H9 (cell line): ENCODE measurements at places on chromosomes 7 and 10. TPM values are rescaled to one million over a fixed set of nuclear protein-coding genes. Genes with fewer than 3 reads are reported as not detected.

The WDFY4 gene
- not detected in 2 replicates for total RNA-seq

- H3K27ac ChIP-seq, result no peak overlapping the region
- no peaks in the 10 kb centered on the region for H3K4me1 ChIP-seq
- peaks cover 13% of the 10 kb centered on the region for H3K36me3 ChIP-seq
Observed at GRCh38 chr10:17056781-17057428, 72.7 kb downstream of the CUBN start.

DNA sequence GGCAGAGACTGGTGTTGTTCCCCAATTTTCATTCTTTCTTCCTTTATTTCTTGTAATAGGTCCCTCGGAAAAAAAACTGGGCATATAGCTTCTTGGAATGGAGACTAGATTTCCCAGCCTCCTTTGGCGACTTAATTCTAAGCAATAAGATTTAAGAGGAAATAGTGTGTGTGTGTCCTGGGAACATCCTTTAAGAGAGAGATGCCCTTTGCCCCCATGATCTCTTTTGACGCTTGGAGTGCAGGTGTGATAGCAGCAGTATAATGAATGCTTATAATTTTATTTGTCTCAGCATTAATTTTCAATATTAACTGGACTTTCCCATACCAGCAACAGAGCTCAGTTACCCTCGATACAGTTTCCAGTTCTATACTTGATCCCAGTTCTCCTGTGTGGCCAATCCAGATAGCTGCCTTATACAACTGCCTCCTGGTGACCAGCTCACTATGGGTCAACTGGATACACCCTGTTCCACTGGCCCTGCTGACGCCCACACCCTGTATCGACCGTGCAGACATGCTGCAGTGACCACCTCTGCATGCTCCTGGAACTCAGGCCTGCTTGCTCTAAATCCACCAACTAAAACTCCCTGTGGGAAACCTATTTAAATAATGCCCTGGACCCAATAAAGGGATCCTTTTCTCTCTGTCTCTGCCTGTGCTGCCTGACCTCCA, 13.9 kb downstream of the TMEM176A start:
- no peak overlapping the region for H3K27ac ChIP-seq
- H3K27me3 ChIP-seq, result no peaks in the 10 kb centered on the region
- peaks cover 14% of the 10 kb centered on the region for H3K36me3 ChIP-seq
- H3K4me1 ChIP-seq, result 0 out of 2 replicates have a peak, but pooled peaks cover 3% of the 10 kb centered on the region
- H3K4me3 ChIP-seq, result no peak overlapping the region

- no peak overlapping the region for H3K27ac ChIP-seq
- H3K4me1 ChIP-seq, result no peaks in the 10 kb centered on the region
- no peaks in the 10 kb centered on the region for H3K27me3 ChIP-seq
- H3K4me3 ChIP-seq, result no peak overlapping the region
- H3K36me3 ChIP-seq, result no peaks in the 10 kb centered on the region
Observed at GRCh38 chr10:115914475-115914874, 358.5 kb downstream of the GFRA1 start.

- H3K4me3 ChIP-seq, result no peak overlapping the region
- H3K36me3 ChIP-seq, result no peaks in the 10 kb centered on the region
- no peaks in the 10 kb centered on the region for H3K27me3 ChIP-seq
- DNase-seq, result no peak
- H3K4me1 ChIP-seq, result no peaks in the 10 kb centered on the region
- no peak overlapping the region for H3K27ac ChIP-seq
Observed at GRCh38 chr10:68222391-68222790, 9.5 kb downstream of the ATOH7 start.

- peaks cover 30% of the 10 kb centered on the region; the same call in 1 of the 2 replicates for H3K27me3 ChIP-seq
- H3K36me3 ChIP-seq, result no peaks in the 10 kb centered on the region
- no peaks in the 10 kb centered on the region; the same call in 1 of the 2 replicates for H3K4me1 ChIP-seq
- DNase-seq, result no peak
- H3K27ac ChIP-seq, result no peak overlapping the region
- H3K4me3 ChIP-seq, result peak overlapping the region; percentile 56
Observed at GRCh38 chr7:24283554-24283896, 465 bp upstream of the NPY start.

The FGL2 gene
- total RNA-seq, result not detected in 2 replicates

GRCh38 chr10:14822879-14823755, 14.7 kb downstream of the CDNF start:
- H3K4me1 ChIP-seq, result no peaks in the 10 kb centered on the region
- DNase-seq, result no peak
- H3K4me3 ChIP-seq, result no peak overlapping the region
- no peak overlapping the region for H3K27ac ChIP-seq

The SLC18A3 gene
- total RNA-seq, result not detected in 2 replicates

The PLAC9 gene
- 4.3 and 7.8 TPM in 2 replicates for total RNA-seq

DNA sequence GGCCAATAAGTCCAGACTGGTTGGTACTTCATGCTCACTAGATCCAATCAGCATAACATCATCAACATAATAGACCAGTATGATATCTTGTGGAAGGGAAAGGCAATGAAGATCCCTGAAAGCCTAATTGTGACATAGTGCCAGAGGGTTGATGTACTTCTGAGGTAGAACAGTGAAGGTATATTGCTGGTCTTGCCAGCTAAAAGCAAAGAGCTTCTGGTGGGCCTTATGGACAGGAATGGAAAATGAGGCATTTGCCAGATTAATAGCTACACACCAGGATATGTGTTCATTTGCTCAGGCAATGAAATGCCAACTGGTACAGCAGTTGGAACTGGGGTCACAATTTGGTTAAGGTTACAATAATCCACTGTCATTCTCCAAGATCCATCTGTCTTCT, 156.4 kb downstream of the HTR7 start:
- DNase-seq, result no peak
- no peaks in the 10 kb centered on the region for H3K36me3 ChIP-seq

DNA sequence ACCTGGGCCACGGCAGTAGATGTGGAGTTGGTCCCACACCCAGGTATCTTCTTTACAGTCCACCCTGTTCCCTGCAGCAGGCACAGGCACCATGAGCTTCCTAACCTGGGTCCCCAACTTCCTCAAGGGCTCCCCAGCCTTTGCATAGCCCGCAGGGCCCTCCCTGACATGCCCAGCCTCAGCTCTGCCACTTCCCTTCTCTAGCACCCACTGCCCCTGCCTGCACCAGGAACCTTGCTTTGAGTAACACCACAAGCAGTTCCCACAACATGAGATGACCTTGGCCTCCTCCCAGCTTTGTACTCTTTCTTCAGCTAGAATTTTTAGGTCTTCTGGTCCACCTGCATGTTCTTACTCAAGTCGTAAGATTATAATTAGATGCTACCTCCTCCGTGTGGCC, 92.2 kb upstream of the ZPBP start:
- H3K4me1 ChIP-seq, result peaks cover 7% of the 10 kb centered on the region; the same call in 1 of the 2 replicates
- H3K4me3 ChIP-seq, result no peak overlapping the region
- H3K36me3 ChIP-seq, result no peaks in the 10 kb centered on the region
- H3K27ac ChIP-seq, result no peak overlapping the region
- no peak for DNase-seq

- peaks cover 55% of the 10 kb centered on the region for H3K36me3 ChIP-seq
- peak overlapping the region; percentile 42 for H3K27ac ChIP-seq
- H3K4me3 ChIP-seq, result no peak overlapping the region; the same call in 2 of the 3 replicates
- H3K4me1 ChIP-seq, result no peaks in the 10 kb centered on the region
- DNase-seq, result no peak
- no peaks in the 10 kb centered on the region for H3K27me3 ChIP-seq
Observed at GRCh38 chr7:121505021-121505420, 108.9 kb upstream of the FAM3C start.

- no peak for DNase-seq
- H3K4me1 ChIP-seq, result no peaks in the 10 kb centered on the region
- H3K4me3 ChIP-seq, result no peak overlapping the region
- no peaks in the 10 kb centered on the region for H3K27me3 ChIP-seq
- no peak overlapping the region for H3K27ac ChIP-seq
Observed at GRCh38 chr10:128808921-128809440, 658.1 kb upstream of the MGMT start.

DNA sequence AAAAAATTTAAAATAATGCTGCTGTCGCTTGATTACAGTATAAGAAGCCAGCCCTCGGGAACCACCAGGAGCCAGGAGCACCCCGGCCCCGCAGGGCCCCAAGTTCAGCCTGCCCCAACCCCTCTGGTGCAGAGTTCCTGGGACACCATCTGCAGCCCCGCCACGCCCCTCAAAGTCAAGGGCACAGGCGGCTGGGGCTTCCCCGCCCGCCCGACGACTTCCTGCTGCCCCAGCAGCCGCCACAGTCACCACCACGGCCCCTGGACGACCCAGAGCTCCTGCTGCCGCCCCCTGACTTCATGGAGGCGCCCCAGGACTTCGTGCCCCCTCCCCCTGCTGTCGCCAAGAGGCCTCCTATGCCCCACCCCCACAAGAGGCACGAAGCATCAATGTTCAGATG, 103.6 kb upstream of the PDSS1 start:
- H3K4me3 ChIP-seq, result no peak overlapping the region
- H3K27me3 ChIP-seq, result no peaks in the 10 kb centered on the region
- peak; percentile 52 for DNase-seq
- no peak overlapping the region for H3K27ac ChIP-seq
- no peaks in the 10 kb centered on the region for H3K4me1 ChIP-seq

The ASAH2 gene
- total RNA-seq, result 4.6 and 5.9 TPM in 2 replicates

The CYP2E1 gene
- total RNA-seq, result 0.13 and 0.31 TPM in 2 replicates

GRCh38 chr7:140639366-140640053, 1.1 kb downstream of the DENND2A start:
- peak overlapping the region; percentile 94 for H3K4me3 ChIP-seq
- no peak for DNase-seq
- no peak overlapping the region for H3K27ac ChIP-seq
- peaks cover 14% of the 10 kb centered on the region; the same call in 1 of the 2 replicates for H3K4me1 ChIP-seq

GRCh38 chr10:123459371-123460091, 206.6 kb upstream of the GPR26 start:
- H3K4me3 ChIP-seq, result no peak overlapping the region
- H3K27me3 ChIP-seq, result no peaks in the 10 kb centered on the region
- H3K27ac ChIP-seq, result no peak overlapping the region
- H3K36me3 ChIP-seq, result no peaks in the 10 kb centered on the region; the same call in 1 of the 2 replicates
- peaks cover 8% of the 10 kb centered on the region; the same call in 1 of the 2 replicates for H3K4me1 ChIP-seq

- no peak overlapping the region for H3K27ac ChIP-seq
- H3K4me1 ChIP-seq, result no peaks in the 10 kb centered on the region
- DNase-seq, result no peak
- H3K36me3 ChIP-seq, result no peaks in the 10 kb centered on the region
- H3K27me3 ChIP-seq, result no peaks in the 10 kb centered on the region
Observed at GRCh38 chr7:154857240-154857639, 145.7 kb downstream of the PAXIP1 start.

DNA sequence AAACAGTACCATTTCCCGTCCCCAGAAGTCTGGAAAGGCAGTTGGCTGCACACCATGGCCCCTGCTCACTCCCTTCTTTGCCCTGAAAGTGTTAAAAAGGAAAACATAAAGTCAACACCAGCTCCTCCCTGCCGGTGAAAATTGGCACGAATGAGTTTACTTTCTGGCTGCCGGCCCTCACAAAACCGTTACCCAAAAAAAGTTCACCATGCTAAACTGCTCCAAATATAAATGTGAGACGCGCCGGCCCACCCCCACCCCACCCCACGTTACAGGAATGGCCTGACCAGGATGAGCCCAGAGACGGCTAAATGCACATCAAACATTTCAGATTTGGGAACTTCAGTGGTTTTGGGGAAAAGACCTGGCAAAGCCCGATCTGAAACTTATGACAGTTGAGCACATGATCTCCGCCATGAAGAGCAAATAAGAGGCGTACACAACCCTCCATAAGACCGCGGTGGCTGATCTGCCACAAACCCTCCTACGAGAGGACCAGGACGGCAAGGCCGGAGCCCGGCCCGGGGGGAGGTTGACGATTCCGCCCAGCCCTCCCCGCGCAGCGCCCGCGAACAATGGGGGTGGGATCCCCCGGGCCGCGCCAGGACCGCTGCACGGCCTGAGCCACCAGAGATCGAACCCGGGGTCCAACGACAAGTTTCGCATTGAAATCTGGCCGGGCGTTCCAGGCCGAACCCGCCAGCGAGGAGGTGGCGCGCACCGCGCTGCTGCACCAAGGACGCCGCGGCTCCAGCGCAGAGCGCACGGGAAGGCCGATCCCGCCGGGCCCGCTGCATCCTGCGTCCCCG, 952 bp downstream of the DIP2C start:
- H3K27me3 ChIP-seq, result no peaks in the 10 kb centered on the region; the same call in 1 of the 2 replicates
- no peaks in the 10 kb centered on the region for H3K4me1 ChIP-seq
- H3K36me3 ChIP-seq, result no peaks in the 10 kb centered on the region
- H3K4me3 ChIP-seq, result peak overlapping the region; percentile 83
- no peak for DNase-seq

GRCh38 chr7:129698516-129699418, 87.2 kb downstream of the NRF1 start:
- no peaks in the 10 kb centered on the region for H3K27me3 ChIP-seq
- no peak overlapping the region for H3K27ac ChIP-seq
- H3K4me1 ChIP-seq, result peaks cover 4% of the 10 kb centered on the region
- H3K4me3 ChIP-seq, result peak overlapping the region; percentile 47; the same call in 1 of the 3 replicates
- DNase-seq, result peak; percentile 34
- peaks cover 13% of the 10 kb centered on the region for H3K36me3 ChIP-seq

DNA sequence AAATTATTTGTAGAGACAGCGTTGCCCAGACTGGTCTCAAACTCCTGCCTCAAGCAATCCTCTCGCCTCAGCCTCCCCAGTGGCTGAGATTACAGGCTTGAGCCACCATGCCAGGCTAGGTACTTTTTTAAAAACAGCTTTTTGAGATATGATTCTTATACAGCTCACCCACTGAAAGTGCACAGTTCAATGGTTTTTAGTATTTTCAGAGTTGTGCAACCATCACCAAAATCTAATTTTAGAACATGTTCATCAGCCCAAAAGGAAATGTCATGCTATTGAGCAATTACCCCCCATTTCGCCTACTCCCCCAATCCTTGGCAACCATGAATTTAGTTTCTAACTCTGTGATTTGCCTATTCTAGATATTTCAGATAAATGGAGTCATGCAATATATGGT, 73.7 kb downstream of the EVX1 start:
- H3K27ac ChIP-seq, result no peak overlapping the region
- peaks cover 8% of the 10 kb centered on the region for H3K4me1 ChIP-seq
- no peaks in the 10 kb centered on the region for H3K36me3 ChIP-seq
- no peak overlapping the region for H3K4me3 ChIP-seq

GRCh38 chr10:56586461-56586891, 225.4 kb upstream of the ZWINT start:
- H3K4me1 ChIP-seq, result 0 out of 2 replicates have a peak, but pooled peaks cover 3% of the 10 kb centered on the region
- peak; percentile 41 for DNase-seq
- H3K36me3 ChIP-seq, result peaks cover 5% of the 10 kb centered on the region; the same call in 1 of the 2 replicates

The GPR85 gene
- not detected in 2 replicates for total RNA-seq

The BAMBI gene
- total RNA-seq, result 16.8 and 17.0 TPM in 2 replicates

DNA sequence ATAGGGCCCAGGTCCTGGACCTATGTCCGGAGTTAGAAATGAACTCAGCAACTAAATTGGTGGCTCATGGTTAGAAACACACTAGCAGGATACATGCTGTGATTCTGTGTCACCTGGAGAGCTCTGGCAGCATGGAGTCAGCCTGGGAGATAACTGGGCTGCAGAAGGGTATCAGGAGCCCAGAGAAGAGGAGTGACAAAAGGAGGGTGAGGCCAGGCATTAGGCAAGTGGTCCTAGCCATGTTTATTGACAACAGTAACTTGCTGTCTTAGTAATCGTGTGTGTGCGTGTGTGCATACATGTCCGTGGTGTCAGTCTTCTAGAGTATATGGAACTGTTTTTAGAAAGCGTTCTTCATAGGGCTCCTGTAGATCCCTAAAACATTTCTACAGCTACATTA, 157.5 kb upstream of the PHYHIPL start:
- no peaks in the 10 kb centered on the region for H3K36me3 ChIP-seq
- no peak for DNase-seq
- H3K27me3 ChIP-seq, result no peaks in the 10 kb centered on the region
- H3K27ac ChIP-seq, result no peak overlapping the region
- no peaks in the 10 kb centered on the region for H3K4me1 ChIP-seq
- no peak overlapping the region for H3K4me3 ChIP-seq
